Stimulated activated CD4-positive, alpha-beta T cell treated with anti-CD3 and anti-CD28 coated beads, TNF-alpha, amount 100 ng/mL, for 4 hours (primary cell): ENCODE measurements at places on chromosomes 5 and 9.

GRCh38 chr5:107403228-107403953 lies 267.3 kb downstream of the EFNA5 start:
- no peak for DNase-seq

DNA sequence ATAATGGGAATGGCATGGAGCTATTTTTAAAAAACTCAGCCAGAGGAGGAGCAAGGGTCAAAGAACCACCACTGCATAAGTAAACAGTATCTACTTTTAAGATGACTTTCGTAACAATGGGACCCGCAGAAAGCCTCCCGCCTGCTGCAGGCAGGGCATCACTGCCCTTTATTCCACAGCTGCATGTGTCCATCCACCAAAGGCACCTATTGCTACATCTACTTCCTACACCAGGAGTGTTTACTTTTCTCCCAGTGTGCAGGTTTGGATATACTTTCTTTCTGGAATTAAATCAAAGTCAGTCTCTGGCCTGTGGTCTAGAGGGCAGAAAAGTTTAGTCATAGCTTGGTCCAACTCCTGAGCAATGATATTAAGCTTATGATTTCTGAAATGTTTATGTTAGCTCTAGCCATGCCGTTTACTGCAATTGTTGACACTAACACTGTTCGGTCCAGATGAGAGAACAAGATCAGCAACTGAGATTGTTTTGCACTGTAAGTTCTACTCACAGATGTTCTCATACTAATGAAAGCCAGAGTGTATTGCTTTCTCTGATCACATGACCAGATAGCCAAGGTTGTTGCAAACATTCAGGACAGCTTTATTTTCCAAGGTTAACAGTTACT lies 391.5 kb downstream of the FGF10 start:
- DNase-seq: no peak

DNA sequence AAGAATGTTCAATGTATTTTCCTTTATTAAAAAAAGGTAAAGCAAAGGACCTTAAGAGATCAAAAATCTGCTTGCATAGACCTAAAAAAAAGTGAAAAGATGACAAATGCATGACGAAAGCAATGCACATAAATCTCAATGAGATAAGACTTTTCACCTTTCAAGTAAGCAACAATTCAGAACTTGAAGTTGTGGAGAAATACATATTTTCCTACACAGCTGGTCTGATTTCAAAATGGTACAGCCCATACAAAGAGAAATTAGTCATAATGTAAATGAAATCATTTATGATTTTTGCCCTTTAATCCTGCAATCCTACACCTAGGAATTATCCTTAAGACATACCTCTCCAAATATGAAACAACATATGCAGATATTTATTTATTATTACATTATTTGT lies 568.0 kb downstream of the ANXA1 start:
- DNase-seq: no peak

DNA sequence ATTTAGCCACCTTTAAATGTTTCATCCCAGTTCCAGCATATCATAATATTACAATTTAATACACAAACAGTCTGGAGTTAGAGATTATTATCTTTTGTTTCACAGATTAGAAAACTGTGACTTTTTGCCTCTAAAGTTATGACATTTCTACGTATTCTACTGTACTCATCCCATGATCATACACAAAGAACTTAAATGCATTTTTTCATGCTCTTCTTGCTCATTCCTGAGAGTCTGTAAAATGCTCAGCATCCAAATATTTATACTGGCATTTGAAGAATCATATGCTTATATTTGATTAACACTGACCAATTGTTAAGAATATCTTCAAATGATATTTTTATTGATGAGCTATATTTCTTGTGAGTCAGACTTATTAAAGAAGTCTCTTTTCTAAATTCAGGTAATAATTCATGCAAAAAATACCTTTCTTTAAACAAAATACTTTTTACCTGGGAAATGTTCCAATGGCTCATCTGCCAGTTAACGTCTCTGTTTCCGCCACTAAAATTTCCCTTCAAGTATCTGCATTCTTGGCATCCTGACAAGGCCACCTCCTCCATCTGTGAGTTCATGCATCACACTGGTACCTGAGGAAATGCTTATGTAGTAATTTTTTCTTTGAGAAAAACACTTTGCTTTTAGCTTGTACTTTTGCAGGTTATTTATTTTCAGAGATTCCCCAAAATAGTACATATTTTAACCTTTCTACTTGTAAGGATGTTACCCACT lies 139.6 kb upstream of the RASA1 start:
- no peak for DNase-seq

DNA sequence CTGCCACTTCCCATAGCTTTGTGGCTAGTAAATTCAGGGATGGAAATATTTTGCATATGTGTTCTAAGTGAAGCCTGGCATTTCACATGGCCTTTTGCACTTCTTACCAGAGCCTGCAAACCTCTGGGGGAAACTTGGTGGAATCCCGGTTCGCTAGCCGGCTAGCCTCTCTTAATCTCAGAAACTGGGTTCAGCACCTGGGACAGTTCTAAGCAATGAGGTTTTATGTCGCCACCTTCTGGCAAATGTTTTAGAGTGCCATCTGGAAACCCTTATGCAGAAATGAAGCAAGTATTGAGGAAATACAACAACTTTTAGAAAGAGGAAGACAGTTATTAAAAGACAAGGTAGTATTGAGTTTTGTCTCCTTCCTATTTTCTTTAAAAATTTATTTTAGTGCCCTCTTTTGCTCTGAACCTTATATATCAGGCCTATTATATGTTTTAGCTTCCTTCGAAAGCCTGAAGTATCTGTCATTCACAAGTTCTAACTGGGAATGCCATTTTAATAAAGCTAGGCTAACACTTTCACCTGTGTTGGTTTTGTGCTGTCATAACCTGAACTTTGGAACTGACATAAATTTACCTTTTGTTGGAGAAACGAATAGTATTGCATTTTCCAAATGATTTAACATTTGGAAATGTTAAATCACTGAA lies 963 bp upstream of the HTR1A start:
- no peak for DNase-seq

DNA sequence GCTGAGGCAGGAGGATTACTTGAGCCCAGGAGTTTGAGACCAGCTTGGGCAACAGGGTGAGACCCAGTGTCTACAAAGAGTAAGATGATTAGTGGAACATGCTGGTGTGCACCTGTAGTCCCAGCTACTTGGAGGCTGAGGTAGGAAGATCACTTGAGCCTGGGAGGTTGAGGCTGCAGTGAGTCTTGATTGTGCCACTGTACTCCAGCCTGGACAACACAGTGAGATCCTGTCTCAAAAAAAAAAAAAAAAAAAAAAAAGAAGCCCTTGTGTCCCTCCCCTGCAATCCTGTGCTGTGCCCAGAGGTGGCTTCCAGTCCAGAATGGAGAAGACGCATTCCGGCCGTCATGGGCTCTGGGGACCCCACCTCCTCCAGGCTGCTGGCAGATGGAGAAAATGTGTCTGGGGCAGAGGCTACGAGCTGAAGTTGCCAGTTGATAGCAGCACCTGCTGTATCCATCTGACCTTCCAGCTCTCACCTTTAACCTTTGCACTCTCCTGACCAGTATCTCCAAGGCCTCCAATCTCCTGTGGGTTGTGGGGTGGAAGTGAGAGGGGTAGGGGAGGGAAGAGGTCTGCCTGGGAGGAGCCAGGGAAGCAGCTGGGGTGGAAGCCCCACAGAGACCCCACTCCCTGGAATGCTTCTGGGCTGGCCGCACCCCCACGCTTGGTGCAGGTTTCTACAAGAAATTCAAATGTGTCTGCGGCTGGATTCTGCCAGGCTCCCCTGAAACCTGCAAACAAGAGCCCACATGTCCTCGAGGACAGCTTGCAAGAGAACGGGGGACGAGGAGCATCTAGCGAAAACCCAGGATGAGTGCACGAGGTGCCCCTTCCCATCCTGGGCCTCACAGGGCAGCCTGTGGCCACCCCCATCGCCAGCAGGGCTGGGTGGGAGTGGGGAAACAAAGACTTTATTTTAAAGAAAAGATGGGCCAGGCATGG lies 148.3 kb upstream of the IER5L start:
- no peak for DNase-seq

DNA sequence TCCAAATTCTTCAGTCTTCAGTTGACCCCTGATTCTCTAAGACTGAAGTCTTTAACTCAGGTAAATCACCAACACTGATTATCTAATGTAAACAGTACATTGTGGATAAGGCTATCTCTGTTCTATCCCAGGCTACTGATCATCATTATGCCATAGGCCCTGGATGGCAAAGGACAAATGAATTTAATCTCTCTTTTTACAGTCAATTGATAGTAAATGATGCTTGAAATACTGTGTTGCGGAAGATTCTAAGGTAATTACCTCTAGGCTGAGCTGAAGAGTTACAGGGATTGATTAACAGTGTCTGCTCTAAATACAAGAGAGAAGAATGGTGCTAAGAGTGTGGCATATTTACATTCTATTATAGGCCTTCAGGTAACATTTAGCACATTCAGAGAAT lies 264.7 kb downstream of the ACTL7B start:
- no peak for DNase-seq

GRCh38 chr5:142007237-142007544 lies 5.6 kb downstream of the GNPDA1 start:
- DNase-seq: no peak
